Daoy (cell line): ENCODE measurements at places on chromosomes 6 and 20. TPM values are rescaled to one million over a fixed set of nuclear protein-coding genes. Genes with fewer than 3 reads are reported as not detected.

DNA sequence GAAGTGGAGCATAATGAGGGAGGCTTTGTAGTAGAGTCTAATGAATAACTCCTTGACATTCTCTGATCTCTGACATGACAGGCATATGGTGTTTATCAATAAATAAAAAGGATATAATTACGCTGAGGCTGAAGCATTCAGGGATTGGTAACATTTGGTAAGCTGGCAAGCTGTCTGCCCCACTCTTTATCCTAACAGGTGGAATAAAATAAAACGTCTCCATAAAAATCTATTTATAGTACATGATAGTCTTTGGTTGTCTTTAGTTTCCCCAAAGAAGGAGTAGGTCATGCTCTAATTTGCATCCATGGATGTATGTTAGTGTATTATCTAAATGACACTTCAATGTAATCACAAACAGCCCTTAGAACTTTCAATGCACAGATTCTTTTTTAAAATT is 30.9 kb upstream of the RBM24 start:
- no peak for DNase-seq

Gene CEBPB
- 29.5 and 38.0 TPM in 2 replicates for total RNA-seq

Gene LGSN
- total RNA-seq: 0.23 TPM in 1 of 2 replicates, not detected in the other

Gene POPDC3
- 26.3 and 33.3 TPM in 2 replicates for total RNA-seq

GRCh38 chr20:20276811-20277530 is 90.9 kb upstream of the INSM1 start:
- DNase-seq: no peak

Gene PTK6
- total RNA-seq: not detected in 2 replicates

GRCh38 chr20:4883546-4883945 is 117.8 kb downstream of the SLC23A2 start:
- no peak for DNase-seq

Gene DUSP15
- 1.9 and 4.2 TPM in 2 replicates for total RNA-seq

DNA sequence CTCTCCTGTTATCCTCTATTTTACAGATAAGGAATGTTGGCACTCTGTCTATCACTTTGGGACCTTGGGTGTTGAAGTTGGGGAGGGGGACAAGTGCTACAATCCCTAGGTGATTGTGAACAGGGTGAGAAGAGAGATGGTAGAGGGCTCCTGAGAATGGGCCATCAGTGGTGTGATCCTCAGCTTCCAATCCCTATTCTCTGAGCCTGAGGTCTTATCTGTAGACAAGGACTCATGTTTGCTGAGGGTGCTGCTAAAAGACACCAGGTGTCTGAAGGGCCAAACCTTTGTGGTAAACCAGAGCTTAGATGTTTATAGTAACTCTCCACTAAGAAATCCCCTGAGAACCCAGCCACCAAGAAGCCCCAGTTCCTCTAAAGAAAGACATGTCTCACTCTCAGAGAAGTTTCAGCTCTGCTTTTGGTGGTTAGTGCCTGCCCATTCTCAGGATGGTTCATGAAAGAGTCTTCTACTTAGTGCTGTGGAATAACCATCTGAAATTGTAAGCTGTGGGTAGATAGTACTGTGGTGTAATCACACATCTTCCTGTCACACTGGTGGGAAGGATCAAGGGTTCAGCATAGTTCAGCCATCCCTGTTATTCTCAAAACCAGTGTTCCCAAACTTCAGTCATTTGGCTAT is 58.2 kb upstream of the IL20RA start:
- DNase-seq: no peak
